ENCODE measurements at places on chromosomes 1 and 21.

DNA sequence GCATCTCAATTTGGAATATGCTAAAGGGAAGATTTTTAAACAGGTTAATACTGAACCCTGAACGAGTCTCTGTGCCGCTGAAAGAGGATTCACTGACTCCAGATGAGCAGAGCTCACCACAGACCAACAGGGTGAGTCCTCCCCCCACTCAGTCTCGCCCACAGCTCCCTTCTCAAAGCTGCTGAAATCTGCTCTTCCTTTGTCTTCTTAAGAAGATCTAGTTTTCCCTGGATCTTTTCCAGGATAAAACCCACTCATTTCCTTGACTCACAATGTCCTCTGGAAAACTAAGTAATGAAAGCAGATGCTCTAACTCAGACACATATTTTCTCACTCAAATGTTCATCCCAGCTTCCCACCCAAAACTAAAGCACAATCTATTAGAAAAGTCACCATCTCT lies 447.0 kb upstream of the PKN2 start:
- DNase-seq, result no peak

- DNase-seq, result no peak
Measured at GRCh38 chr1:67626861-67627235, 58.2 kb upstream of the GADD45A start.

DNA sequence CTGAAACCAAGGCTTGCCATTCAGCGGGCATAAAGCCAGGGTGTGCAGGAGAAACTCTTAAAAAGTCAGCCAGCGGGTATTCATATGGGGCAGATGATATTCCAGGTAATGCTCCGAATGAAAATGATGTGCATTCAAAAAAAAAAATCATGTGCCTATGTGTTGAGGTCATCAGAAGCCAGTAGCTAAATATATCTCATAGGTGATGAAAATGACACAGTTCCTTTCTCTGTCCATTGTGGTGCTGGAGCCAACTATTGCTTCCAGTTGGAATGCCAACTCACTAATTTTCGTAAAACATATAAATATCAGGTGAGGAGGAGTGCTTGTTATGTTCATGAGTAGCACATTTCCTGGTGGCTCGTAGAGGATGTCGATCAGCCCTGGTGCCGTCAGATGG lies 23.2 kb downstream of the AJAP1 start:
- no peak for DNase-seq

DNA sequence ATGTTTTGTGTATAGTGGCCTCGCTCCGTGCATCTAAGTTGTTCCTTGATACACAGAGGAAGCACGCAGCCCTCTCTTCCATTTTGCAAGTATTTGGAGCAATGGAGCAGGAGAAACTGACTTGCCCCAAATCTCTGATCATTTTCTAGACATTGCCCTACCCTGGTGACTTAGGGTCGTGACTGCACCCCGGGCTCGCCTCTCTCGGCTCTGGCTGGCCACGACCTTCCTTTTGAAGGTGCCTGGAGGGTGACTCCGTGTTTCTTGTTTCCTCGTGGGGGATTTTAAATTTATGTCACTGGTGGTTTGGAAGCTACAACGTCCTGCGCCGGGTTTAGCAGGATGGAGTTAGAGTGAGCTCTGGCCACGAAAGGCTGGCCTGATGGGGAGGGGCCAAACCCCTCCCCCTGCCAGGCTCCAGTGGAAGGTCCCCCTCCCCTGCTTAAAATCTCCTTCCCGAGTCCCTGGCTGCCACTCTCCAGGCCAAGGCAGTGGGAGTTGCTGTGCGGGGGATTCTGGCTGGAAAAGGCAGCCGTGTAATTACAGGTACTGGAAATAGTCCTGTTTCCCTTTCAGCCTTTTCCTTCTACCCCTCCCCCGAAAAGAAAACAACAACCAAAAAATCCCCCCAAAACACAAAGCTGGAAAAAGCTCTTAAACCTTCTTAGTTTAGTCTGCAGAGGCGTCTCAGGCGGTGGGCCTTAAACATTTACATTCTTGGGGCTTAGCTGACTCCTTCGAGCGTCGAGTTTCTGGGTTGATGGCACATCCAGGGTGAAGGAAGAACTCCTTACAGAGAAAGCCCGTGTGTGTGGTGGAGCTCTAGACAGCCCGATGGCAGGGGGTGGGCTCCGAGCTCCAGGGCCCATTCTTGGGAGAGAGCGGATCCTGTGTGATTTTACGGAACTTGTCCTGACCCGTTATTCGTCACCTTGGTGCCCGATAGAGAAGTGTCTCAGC lies 28.1 kb downstream of the SPSB1 start:
- DNase-seq, result no peak

GRCh38 chr1:206460836-206461426 lies 9.3 kb upstream of the IKBKE start:
- DNase-seq, result no peak

DNA sequence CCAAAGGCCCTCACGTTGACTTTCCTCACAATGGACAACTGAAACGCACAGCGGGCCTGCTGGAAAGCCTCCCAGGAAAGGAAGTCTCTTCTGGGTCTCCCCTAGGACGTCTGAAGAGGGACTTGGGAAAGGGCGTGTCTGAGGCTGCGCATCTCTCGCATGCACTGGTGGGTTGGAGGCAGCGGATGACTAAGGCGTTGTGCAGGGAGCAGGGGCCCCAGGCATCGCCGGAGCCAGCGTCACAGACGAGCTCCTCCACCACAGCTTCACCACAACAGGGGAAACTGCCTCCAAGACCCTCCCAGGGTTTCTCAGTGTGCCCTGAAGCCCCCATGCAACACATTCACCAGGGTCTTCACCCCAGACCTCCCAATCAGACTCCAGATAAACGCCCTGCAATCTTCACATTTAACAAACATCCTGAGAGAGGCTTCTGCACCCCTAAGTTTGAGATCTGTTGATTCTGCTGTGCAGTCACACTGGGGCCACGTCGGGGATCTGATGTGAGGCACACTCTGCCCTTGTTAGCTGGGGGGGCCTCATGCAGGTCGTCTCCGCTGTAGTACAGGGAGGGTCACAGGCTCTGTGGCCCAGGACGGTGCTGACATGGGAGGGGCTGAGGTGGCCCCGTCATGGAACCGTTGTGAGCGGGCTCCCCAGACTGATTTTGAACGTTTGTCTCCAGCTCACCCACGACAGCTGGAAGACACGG lies 7.0 kb upstream of the TFF1 start:
- DNase-seq, result no peak

All from NAMALWA (cell line).